Eye (tissue), 1 donor: ENCODE measurements at places on chromosomes 5 and 9.

GRCh38 chr5:116448870-116449427 lies 125.7 kb downstream of the SEMA6A start:
- DNase-seq: no peak

DNA sequence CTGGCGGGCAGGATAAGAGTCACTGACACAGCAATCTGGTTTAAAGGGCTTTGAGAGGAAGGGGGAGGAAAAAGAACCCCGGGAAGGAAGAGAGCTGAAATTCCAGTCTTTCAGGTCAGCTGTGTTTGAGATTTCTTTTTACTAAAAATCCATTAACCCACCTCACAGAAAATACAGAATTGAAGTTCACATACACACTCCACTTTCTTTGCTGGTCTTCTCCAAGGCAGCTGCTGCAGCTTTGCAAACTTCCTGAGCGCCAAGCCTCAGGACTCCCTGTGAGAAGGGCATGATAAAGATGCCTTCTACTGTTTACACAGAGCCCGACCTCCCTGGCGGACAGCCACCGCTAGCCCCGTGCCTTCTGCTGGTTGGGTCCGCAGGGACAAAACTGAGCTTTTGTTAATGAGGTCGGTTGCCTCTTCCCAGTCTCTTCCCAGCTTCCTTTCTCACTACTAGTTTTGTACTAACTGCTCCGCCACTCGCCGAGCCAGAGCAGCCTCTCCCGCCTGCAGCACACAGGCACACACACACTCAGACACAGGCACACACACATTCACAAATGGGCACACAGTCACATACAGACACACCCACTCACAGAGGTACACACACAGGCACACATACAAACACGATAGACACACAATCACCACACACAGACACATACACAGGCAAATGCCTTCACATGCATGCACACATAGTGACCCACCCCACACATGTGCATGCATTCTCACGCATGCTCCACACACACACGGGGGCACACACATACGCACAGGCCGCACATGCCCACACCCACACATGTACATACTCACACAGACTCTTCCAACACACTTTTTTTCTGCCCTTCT lies at the start of gene FREM1:
FREM1 (minus strand) TSS at position 468 of the 845 bp plus-strand sequence. CDS start 41,451 bp downstream, outside the sequence.
- peak; percentile 83 for DNase-seq

DNA sequence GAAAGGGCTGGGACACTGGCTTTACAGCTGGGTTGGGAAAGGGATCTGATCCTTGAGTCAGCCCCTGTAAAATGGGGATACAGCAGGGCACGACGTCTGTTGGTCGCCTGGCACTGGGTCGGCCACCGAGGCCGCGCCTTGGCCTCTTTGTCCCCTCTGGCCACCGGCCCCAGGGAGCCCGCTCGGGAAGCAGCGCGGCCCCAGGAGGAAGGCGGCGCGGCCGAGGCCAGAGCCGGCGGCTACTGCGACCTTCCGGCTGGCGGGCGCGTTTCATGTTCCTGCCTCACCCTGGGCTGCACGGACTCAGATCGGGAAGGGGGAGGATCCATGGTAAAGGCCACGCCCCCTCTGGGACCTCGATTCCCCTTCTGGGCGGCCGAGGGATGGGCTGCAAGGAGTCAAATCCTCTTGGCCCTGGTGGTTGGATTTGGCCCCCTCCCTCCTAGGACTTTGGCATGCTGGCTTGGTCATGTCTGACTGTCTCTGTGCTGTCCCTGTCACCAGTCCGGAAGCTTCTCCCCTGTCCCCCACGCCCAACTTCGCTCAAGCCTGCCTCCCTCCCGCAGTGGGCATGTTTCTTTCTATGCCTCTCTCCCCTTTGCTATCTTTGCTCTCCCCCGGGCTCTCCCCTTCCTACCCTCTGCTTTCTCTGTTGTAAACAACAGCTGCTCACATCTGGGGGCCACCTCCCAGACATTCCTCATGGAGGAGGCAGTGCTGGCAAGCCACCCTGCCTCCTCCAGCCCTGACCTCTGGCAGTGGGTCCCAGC lies 25.8 kb downstream of the FPGS start:
- peak; percentile 86 for DNase-seq

DNA sequence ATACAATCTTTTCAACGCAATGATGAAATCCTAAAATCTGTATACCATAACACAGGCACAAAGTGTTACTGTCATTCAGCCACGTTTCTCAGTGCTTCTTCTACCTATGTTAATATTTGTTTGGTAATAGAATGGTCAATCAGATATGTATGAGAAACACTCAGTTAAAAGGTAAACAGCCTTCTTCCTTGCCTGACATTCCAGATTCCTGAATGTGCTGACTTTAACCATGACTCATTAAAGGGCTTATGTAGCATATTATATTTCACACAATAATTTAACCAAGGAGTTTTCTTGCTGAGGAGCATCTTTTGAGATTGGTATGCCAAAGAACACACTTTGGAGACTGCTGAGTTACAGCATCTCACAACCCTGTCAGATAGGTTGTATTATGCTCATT lies 187.6 kb downstream of the CETN3 start:
- DNase-seq: no peak

DNA sequence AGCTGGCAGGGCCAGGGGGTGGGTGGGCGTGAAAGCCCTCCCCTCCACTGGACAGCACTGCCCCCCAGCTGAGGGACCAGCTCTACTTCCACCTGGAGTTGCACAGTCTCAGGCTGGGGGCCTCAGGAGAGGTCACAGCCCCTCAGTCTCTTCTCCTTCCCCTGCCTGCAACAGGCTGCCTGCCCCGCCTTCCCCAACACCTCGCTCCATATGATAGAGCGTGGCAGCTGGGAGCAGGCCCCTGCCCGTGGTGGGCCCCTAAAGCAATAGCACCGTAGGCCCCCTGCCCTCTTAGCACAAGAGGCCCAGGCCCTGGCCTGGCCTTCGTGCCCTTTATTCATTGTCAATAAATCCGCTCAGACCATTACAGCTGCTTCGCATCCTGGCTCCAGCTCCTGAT lies 3.9 kb downstream of the RELL2 start:
- DNase-seq: no peak

- peak; percentile 43 for DNase-seq
These were observed 515.8 kb downstream of the KIF4B start for GRCh38 chr5:155529362-155529761.

DNA sequence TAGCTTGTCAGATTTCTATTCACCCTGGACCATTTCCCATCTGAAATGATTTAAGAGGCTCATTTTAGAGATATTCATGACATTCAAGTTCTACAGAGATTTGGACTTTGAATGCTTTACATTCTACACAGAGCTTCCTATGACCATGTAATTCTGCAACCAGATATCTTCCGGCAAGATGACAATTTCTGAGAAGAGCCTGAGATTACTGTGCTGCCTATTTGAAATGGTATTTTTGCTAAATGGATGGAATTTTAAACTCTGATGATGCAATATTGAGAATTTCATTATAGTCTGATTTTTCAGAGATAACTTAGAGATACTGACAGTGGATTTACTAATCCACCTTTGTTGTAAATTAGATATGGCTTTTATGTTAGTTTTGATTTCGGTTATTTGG lies 16.0 kb upstream of the ACOT12 start:
- no peak for DNase-seq

GRCh38 chr9:136438548-136439480 lies 831 bp downstream of the INPP5E start:
- peak; percentile 57 for DNase-seq

- no peak for DNase-seq
These were observed 20.2 kb downstream of the RGS3 start for GRCh38 chr9:113483676-113484257.

DNA sequence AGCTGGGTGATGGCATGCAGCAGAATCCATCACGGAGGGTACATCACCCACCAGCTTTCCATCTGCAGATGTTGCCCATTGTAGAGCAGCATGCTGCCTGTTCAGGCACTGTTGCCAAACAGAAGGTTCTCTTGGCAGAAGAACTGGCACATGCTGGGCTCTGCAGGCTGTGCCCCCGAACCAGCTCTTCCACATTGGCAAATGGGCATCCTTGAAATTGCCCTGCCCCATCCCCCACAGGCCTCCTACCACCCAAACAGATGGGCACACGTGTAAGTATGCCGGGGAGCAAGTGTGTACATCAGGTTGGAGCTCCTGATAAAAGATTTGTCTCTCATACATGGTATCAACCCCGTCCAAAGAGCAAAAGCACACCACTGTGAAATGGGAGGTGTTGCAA lies 220.3 kb upstream of the TAS2R1 start:
- no peak for DNase-seq

DNA sequence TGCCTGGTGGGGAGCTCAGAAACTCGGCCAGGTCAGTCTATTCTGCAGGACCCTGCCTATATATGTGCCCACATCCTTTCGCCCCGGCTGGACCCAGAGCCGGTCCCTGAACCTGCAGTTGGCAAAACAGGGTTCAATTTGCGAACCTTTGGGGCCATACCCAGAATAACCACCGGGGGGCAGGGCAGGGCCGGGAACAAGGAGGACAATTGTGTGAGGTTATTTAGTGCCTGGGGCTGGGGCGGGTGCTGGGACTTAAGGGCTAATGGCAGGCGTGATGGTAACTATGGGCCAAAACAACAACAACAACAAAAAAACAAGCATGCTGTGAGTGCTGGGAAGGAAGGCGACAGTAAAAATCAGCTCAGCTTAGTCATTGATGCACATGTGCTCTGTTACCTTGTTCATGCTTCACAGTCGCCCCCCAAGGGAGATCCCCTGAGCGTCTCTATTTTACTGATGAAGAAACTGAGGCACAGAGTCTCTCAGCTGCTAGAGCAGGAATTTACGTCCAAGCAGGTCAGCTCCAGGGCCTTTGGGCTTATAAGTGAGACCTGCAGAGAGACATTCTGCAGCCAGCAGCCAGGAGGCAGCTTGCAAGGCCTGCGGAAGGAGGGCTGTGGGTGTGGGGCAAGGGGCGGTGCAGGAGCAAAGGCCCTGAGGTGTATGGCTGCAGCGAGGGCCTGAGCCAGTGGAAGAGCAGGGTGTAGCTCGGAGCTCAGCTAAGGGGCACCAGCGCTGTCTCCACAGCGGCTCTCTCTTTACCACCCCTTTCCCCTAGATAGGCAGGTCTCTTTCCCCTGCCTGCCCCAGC lies 106.0 kb downstream of the PHF2 start:
- DNase-seq: peak; percentile 75

GRCh38 chr5:115068239-115069086 lies 101.2 kb downstream of the TRIM36 start:
- no peak for DNase-seq

- no peak for DNase-seq
These were observed 36.2 kb upstream of the CXXC5 start for GRCh38 chr5:139611703-139612584.

DNA sequence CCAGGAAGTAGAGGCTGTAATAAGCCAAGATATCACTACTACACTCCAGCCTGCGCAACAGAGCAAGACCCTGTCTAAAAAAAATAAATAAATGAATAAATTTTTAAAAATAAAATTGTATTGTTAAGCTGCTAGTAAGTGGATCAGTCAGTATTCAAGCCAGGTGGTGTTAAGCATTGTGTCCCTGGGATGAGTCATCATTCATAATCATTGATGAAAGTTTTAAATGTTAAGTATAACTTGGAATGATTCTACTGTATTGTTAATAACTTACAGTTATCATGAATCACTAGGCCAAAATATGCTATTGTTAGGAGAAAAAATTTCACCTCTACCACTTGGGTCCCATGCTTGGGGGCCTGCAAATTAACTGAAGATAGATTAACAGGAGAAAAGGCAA lies 38.2 kb downstream of the MED10 start:
- no peak for DNase-seq
